Vagina (tissue), 2 donors: ENCODE measurements at places on chromosomes 11 and 22.
A peak's percentile ranks its signal among the peaks of the same experiment; 100 is the strongest.

- no peak for DNase-seq
These were observed 21.4 kb upstream of the CDON start for GRCh38 chr11:126083829-126084607.

GRCh38 chr11:119361941-119362725, 15.6 kb upstream of the MFRP start:
- DNase-seq = no peak

- DNase-seq = no peak
These were observed 1.9 kb upstream of the UQCC3 start for GRCh38 chr11:62669420-62670161.

DNA sequence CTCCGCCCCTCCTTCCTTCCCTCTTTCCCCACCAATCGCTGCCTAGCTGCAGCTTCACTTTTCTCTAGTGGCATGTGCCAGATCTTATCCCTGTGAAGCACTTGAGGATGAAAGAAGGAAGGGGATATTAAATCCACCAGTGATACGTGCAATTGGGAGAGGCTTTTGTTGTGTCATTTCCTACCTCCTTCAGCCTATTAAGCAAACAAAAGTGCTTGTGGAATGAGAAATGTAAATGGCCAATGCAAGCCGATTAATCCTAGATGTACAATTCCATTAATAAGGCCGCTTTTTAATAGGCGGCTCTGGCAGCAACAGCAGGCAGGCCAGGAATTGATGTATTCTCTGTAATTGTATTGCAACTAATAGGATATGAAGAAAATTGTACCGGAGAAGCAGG, 23.3 kb downstream of the NTM start:
- no peak for DNase-seq

DNA sequence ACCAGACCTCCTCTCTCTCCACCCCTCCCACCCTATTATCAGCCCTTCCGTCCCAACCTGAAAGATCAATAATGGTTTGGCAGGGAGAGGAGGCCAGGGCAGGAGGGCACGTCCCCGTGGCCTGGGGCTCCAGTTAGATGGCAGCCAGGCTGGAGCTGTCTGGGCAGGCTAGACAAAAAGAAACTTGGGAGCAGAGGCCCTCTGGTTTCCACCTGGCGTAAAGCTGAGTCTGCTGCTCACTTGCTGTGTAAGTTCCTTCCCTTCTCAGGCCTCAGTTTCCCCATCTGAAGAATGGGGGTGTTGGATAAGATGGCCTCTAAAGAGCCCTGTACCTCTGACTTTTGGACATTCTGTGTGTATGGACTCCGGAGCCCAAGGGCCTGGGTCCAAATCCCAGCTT, 3.8 kb upstream of the RHOD start:
- DNase-seq = no peak

DNA sequence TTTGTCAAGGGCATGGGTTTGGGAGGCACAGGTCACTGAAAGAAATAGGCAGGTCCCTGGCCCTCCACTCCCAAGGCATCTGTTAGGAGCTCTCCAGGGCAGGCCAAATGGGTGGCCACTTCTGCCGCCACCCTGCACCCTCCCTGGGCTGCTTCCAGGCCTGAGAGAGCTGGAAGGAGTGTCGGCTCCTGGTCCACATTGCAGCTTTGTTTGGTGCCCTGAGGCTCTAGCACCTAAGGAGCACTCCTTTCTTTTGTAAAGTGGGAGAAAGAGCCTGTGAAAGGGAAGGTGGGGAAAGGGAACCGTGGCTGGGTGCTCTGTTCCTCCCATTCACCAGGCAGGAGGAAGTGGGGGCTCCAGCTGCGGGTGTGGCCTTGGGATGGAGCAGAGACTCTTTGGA, 12.3 kb upstream of the FGF4 start:
- no peak for DNase-seq

- no peak for DNase-seq
These were observed 5.4 kb downstream of the DAGLA start for GRCh38 chr11:61685617-61685967.

DNA sequence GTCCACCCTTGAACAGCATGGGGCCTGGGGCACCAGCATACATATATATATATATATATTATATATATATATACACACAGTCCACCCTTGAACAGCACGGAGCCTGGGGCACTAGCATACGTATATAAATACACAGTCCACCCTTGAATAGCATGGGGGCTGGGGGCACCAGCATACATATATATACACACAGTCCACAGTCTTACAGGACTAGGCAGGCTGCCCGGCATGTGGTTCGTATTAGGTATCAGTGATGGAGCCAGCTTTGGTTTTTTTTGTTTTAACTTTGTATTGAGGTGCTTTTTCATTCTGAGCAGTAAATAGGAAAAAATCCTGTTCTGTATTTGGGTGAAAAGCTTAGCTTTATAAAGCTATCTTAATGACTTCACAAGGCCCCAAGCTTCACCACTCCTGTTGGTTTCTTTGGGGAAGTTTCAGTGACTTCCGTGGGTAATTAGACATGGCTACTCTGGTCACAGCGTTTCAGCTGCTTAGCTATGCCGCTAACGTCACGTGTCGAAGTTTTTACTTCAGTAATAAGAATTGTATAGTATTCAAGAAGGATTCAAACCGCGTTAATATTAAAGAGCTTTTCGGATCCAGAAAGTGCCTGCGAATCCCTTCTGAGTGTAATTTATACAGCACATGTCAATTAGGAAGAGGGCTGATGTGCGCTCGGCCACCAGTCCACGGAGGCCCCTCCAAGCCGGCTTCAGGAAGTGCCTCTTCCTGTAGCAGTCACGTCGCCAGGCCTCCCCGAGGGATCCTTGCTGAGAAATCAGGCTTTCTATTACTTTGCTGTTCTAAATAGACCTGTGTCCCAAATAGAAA, 179.7 kb downstream of the TBC1D22A start:
- DNase-seq = peak; percentile 77

DNA sequence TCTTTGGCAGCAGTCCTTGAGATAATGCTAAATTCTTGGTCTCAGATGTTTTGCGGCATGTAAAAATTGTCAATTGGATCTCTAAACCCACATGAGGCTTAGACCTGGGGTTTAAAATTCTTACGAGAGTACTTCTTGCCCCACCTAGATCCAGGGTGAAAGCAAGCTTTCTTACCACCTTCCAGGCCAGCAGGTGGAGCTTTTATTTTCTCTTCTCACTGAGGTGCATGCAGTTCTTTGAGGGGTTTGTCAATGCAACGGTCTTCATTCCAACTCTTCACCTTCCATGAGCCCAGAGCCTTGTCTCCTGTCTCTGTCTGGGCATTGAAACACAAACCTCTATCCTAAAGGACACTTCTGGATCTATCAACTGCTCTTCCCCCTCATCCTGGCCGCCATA, 154.1 kb downstream of the MYO18B start:
- peak; percentile 14 for DNase-seq

DNA sequence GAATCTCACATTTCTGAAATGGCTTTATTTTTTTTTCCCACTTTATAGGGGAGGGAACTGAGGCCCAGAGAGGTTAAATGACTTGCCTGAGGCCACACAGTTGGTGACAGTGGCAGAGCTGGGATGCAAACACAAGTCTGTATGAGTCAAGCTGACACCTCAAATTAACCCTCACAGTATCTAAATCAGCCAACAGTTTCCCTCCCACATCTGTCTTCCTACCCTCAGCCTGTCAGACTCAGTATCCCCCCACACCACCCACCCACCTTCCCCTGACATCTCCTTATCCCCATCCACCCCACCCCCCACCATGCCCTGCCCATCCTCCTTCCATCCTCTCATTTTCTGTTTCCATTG, 95.2 kb downstream of the TP53I11 start:
- no peak for DNase-seq

DNA sequence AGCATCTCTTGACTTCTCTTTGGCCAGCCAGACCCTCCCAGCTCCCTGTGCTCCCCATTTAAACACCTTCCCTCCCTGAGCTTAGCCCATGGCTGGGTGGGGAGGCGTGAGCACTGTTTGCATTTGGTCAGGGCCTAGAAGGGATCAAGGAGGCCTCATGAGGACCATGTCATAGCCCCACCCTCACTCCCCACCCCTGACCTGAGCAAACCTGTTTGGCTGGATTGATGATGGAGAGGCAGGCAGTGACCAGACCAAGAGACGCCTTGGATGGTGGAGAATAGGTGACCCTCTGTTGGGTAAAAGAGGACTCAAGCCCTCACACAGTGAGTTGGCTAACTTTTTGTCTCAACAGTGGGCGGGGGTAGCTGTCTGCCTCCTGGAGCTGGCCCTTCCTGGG, 49.9 kb downstream of the ST3GAL4 start:
- DNase-seq = no peak

- no peak for DNase-seq
These were observed 108.4 kb downstream of the SPON1 start for GRCh38 chr11:14070896-14071295.

DNA sequence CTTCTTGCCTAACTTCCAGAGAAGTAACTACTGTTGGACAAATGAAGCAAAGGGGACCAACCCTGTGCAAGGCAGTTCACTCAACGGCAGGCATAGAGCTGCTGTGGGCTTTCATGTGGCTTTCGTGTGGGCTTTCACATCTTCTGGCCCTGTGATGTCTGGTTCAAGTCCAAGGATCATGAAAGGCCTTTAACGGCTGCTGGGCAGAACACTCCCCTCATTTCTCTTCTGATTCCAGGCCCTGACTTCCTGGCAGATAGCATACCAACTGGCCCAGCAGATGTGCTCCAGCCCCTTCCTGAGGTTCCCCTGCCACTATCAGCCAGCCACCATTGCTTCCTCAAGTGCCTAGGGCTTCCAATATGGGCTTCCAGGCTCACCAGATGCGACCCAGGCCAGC, 28.7 kb upstream of the CTR9 start:
- DNase-seq = no peak

GRCh38 chr11:77267962-77268361, 33.5 kb downstream of the GDPD4 start:
- DNase-seq = no peak

DNA sequence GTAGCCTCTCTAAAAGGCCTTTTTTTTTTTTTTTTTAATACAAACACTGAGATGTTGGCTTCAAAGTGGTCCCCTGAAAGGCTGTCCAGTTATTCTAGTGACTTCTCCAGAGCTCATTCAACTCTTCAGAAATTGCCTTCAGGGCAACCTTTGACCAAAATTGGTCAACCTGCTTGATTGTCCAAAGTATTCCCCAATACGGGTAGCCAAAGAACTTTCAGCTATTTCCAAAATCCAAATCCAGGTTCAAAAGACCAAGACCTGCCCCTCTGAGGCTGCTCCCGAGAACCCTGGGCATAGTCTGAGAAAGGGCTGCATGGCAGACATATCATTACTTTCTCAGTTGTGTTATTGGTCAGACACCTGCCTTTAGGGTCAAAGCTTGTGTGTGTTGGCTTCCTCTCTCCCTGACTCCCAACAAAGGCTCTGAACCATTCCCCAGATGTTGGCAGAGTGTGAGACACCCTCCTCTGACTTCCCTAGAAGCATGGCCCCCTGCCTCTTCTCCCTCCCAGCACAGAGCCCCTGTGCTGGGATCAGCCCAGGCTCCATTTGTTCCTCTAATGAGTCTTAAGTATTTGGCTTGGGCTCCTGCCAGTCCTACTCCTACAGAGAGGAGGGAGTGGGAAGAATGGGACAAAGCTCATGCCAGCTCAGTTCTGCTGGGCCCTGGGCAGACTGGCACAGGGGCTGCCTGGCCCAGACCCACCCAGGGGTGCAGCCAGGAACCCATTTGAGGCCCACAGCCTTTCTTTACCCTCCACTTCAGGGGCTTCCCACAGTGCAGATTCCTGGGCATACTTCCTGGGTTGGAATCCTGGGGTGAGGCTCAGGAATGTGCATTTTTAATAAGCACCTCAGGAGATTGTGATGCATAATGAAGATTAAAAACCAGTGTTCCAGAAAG, 30.3 kb downstream of the TNKS1BP1 start:
- DNase-seq = no peak

DNA sequence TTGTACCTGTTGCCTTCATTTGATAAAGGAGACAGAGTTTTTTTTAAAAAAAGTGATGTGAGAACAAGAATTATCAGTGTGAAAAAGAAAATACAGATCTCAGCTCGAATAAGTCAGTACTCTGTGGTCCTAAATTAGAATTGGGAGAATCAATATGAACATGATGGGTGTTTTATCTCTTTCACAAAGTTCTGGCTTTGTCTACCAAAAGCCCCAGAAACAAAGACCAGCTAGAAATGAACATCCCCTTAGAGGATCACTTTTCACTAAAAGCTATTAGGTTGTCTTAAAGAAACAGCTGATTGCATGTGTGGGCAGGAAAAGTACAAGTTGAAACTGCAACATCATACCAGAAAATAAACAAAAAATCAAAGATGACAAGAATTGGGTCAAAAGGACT, 8.4 kb upstream of the ST14 start:
- DNase-seq = no peak

DNA sequence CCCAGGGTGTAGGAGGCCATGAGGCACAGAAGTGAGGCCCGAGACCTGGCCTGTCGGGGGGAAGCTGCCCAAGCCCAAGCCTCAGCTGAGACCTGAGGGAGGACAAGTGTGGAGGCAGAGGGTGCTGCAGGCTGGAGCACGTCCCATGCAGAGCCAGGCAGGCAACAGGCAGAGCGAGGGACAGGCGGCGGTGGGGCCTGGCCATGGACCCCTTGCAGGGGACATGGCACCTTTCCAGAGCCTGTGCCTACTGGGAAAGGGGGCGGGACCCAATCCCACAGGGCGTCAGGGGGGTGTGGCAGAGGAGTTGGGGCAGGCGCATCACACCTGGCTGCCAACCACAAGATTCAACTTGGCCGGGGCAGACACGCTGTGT, 4.3 kb downstream of the TNNI2 start:
- DNase-seq = no peak

- no peak for DNase-seq
These were observed 9.7 kb downstream of the TMEM45B start for GRCh38 chr11:129825380-129825779.

DNA sequence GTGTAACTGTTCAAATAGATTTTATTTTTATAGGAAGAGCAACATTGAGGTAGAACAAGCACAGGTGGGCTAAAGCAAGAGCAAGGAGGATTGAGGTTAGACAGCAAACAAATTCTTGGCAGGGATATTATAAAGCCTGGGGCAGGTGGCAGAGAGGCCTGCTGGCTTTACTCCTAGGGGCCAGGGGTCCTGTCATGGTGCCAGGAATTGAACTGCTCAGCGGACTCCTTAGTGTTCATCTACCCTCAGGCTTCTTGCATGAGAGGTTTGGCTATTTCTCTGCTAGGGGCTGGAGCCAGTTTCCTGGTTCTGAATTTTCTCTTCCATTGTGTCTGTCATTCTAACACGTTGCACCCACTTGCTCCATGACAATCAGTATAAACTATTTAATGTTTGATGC, 217.2 kb upstream of the NCAM1 start:
- no peak for DNase-seq

- DNase-seq = no peak
These were observed 13.7 kb upstream of the MYRF start for GRCh38 chr11:61738776-61739175.

DNA sequence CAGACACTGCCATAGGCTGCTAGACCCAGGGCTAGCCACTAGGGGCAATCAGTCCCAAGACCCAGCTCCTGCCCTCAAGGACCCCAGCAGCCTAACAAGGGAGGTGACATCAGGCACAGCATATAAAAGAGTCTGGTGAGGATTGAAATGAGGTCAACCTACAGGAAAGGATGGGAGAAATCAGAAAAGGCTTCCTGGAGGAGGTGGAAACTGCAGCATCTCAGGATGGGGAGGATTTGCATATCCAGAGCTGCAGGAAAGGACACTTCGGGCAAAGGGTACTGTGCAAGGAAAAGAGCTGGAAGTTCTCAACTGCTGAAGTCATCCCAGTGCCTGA, 2.9 kb upstream of the ARFGAP2 start:
- DNase-seq = no peak
